Jurkat, Clone E6-1 (cell line): ENCODE measurements at places on chromosomes 1 and 21.

- no peak for DNase-seq
Measured at GRCh38 chr1:244083383-244083943, 32.4 kb downstream of the ZBTB18 start.

DNA sequence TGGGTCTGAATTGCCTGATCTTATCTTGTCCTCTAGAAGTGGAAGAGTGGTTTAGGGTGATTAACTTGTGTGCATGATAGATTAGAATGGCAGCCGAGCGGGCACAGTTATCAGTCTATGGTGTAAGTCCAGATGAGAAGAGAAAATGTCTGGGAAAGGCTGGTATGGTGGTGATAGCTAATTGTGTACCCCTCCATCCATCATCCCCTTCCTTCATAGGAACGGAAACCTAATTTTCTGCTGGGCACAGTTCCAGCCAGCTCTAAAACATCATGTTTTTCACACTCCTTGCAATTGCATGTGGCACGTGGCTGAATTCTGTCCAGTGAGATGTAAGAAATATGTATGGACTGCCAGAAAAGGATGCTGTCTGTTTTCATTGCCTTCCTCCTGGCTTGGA is 40.9 kb upstream of the ZP4 start:
- no peak for DNase-seq

GRCh38 chr1:43220905-43221778 is 48.6 kb upstream of the TMEM125 start:
- no peak for DNase-seq

GRCh38 chr1:76677416-76678405 is 189.6 kb upstream of the ST6GALNAC5 start:
- no peak for DNase-seq

DNA sequence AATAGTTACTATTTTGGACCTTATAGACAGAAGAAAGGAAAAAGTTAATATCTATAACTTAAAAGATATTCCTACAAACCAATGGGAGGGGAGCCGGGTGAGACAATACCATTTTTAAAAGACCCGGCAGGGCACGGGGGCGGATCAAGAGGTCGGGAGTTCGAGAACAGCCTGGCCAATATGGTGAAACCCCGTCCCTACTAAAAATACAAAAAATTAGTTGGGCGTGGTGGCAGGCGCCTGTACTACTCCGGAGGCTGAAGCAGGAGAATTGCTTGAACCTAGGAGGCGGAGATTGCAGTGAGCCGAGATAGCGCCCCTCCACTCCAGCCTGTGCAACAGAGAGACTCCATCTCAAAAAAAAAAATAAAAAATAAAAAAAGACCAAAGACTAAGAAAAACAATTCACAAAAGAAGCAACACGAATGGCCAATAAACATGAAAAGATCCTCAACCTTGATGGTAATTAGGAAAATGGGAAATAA is 1.2 kb upstream of the PSMB2 start:
- DNase-seq, result no peak

DNA sequence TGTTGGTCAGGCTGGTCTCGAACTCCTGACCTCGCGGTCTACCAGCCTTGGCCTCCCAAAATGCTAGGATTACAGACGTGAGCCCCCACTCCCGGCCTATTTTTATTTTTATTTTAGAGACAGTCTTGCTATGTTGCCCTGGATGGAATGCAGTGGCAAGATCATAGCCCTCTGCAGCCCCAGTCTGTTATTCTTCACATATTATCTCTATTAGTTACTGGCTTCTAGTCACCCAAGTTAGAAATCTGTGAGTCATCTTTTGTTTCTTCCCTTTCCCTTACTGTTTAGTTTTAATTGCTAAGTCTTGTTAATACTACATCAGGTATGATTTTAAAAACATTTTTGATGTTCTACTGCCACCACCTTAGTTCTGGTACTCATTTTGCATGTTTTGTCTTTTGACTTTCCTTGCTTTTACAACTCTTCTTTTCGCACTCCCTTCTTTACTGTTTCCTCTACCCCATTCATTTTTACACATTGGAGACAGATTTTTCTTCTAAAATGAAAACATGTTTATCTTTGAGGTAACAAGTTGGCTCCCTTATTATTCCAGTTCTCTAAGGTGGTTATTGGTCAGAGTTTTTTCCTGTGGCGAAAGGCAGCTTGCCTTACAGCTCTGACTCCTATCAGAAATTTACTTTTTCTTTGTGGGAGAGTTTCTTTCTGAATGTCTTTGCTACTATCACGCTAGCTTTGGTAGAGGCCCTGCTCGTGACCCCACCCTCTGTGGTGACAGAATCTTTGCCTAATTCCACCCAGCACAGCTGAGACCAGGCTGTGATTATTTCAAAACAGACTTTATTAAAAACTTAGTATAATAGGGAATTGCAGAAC is 19.5 kb downstream of the ZMYM4 start:
- DNase-seq, result no peak

DNA sequence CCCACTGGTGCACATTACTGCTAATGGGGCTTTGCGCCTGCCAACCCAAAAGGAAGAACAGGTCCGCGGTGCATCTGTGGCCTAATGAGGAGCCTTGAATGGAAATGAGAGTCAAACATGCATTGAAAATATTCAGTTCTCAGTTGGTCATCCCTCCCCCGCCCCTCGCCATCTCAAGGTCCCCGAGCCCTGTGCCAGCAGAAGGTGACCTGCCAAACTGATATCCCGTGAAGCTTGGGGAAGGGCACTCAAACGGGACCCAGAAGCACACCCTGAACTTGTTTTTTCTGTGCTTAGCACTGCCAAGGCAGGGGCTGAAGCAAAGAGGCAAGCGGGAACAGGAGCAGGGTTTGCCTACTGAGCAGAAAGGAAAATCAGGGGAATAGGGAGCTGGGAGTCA is 67.9 kb upstream of the ZNF648 start:
- DNase-seq, result no peak

DNA sequence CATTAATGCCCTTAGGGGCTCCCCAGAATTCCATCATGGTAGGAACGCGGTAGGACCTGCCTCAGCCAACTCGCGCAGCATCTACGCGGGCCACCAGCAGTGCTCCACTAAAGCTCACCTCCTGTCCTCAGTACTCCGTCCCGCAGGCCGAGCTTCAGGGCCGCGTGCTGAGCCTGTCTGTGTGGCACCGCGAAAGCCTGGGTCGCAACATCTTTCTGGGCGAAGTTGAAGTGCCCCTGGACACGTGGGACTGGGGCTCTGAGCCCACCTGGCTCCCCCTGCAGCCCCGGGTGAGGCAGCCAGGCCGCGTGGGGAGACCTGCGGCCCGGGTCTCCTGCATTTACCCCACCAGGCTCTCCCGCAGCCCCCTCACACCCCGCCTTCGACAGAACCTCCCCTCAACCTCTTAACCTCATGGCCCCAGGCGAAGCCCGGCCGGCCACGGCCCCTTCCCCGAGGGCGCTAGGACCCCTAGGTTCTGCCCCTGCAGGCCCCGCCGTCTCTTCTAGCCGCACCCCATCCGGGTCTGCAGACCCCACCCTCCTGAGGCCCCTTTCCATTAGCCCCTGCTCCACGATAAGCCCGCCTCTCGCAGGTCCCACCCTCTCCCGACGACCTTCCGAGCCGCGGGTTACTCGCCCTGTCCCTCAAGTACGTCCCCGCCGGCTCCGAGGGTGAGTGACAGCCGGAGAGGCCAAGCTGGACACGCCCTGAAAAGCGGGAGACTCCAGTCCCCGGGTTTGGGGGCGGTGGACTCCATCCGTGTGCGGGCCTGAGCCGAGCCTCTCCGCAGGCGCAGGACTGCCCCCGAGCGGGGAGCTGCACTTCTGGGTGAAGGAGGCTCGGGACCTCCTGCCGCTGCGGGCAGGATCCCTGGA is 9.1 kb downstream of the SYTL1 start:
- DNase-seq, result no peak

- peak; percentile 92 for DNase-seq
Measured at GRCh38 chr21:29148530-29148929, 18.1 kb downstream of the MAP3K7CL start.

DNA sequence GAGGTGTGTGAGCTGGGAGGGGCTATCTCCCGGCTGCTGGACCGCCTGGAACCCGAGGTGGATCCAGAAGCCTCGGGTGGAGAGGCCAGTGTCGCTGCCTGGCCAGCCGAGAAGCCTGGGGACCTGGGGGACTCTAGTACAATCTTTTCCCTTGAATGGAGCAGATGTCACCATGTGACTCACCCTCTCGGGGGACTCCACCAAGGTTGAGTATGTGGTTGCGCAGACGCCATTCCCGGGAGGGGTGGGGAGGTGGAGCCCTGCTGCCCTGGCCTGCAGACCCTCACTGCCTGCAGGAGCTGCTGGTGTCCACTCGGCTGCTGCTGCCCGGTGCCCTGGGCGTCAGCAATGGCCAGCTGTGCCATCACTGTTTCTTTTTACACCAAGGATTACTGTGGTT is 40.3 kb downstream of the TP73 start:
- DNase-seq, result no peak

GRCh38 chr1:205504311-205505075 is at the start of gene CDK18:
TSS of gene CDK18 (plus strand) at chr1:205504669. CDS start at chr1:205523168, 18,499 bp downstream.
- DNase-seq, result peak; percentile 62

GRCh38 chr21:26093122-26093521 is 77.4 kb downstream of the APP start:
- no peak for DNase-seq

DNA sequence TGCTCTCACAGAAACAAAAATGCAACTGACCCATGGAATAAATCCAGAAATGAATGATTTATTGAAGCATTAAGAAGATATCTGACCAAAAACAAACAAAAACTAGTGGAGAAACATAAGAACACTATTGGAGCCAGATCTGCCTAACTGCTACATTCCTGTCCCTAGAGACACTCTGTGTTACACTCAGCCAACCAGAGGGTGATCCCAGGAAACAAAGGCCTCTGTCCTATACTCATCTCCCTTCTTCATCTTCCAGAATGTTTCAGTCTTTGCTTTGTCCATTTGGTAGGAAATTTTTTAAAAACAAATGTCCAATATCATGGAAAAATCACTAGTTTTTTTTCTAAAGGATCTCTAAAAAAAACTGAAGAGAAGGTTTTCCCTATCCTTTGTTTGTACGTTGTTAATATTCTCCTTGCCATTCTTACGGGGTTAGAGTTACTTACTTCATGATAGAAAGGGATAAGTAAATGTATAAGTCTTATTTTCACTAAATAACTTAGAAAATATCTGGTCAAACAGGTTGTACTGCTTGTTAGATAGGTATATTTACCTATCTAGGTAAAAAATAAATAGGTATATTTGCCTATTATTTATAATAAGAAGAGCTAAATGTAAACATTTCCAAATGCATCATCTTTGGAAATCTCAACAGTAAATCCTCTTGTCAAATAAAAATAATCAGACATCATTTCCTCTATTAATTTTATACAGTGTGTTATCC is 59.1 kb downstream of the NME7 start:
- no peak for DNase-seq

DNA sequence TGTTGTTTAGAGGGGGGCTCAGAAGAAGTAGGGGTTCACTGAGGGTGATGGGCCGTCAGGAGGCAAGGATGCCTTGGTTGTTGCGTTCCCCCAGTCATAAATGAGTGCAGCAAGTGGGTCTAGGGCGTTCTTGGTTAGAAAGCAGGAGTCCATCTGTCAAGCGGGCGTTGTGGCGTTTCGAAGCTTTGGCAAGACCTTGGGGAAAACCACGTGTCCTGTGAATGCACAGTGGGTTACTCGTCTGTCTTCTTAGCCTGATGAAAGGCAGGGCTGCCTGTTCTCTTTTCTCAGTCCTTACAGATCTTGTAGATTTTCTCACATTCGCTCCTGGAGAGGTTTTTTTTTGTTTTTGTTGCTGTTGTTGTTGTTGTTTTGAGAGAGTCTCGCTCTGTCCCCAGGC is 6.3 kb upstream of the ZNF496 start:
- DNase-seq, result no peak

- DNase-seq, result no peak
Measured at GRCh38 chr1:217457016-217457415, 173.9 kb downstream of the GPATCH2 start.

GRCh38 chr1:188660572-188660971 is 1817.1 kb downstream of the BRINP3 start:
- no peak for DNase-seq

DNA sequence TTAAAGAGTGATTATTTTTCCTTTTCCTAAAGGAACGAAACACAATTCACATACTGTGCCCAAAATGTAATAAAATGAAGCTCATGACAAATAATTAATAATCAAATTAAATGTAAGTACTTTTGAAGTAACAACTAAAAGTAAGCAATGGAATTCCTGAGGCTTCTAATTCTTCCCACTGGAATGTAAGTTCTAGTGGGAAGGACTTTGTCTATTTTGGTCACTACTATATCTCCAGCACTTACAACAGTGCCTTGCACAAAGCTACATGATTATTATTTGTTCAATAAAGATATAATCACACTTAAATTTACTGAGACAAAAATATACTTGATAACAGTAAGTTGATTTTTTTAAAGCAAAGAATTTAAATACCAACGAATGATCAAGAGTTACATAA is 128.8 kb downstream of the COQ8A start:
- DNase-seq, result no peak

- no peak for DNase-seq
Measured at GRCh38 chr1:244074559-244075171, 23.6 kb downstream of the ZBTB18 start.

DNA sequence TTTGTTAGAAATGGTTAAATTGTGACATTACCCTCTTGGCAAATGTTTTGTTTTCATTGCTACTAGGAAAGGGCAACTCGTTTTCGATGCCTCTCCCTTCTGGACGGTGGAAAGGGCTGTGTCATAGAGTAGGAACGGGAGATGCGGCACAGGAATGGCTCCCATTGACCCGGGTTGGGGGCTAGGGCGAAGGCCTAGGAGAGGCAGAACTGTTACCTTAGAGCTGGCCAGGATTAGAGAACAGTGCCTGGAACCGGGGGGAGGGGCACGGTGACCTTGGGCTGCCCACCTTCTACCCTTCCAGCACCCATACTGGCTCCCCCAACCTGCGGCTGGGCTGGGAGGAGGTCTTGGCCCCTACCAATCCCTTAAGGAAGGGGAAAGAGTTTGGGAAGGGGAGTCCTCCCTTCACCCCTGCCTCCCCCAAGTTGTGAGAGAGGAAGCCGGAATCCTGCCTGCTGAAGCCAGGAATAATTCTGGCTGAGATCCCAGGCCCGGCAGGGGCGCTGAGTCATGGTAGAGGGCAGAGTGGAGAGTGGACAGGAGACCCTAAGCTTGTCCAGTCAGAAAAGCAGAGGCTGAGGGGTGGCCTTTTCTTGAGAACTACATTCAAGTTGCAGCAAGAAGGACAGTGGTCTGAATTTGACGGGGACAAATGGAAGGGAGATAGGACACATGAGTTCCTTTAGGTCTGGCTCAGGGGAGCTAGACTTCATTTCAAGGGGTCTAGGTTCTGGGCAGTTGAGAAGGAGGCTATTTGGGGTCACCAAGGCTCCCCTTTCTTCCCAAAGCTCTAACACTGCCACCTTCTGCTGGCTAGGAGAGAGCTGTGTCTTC is 8.2 kb downstream of the LMNA start:
- DNase-seq, result no peak

DNA sequence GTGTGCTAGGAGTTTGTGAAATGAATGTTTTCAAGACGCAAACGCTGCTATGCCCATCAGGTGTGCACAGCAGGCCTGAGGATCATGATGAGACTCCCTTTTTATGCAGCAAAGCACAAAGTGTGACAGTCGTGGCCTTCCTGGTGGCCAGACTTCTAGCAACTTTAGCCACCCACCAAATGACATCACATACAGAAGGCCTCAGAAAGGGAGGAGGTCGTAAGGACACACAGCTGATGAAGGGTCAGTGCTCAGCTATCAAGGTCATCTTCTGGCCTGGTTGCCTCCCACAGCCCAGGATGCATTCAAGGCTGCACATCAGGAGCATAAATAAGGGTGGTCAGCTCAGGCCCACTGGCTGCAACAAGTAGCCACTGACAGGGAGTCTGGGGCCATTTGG is 36.6 kb downstream of the BMP8A start:
- no peak for DNase-seq
